Fibroblast of upper back skin (primary cell): ENCODE measurements at places on chromosomes 16 and 17.

- no peak for DNase-seq
These were observed 50.3 kb downstream of the LCMT1 start for GRCh38 chr16:25161753-25162367.

DNA sequence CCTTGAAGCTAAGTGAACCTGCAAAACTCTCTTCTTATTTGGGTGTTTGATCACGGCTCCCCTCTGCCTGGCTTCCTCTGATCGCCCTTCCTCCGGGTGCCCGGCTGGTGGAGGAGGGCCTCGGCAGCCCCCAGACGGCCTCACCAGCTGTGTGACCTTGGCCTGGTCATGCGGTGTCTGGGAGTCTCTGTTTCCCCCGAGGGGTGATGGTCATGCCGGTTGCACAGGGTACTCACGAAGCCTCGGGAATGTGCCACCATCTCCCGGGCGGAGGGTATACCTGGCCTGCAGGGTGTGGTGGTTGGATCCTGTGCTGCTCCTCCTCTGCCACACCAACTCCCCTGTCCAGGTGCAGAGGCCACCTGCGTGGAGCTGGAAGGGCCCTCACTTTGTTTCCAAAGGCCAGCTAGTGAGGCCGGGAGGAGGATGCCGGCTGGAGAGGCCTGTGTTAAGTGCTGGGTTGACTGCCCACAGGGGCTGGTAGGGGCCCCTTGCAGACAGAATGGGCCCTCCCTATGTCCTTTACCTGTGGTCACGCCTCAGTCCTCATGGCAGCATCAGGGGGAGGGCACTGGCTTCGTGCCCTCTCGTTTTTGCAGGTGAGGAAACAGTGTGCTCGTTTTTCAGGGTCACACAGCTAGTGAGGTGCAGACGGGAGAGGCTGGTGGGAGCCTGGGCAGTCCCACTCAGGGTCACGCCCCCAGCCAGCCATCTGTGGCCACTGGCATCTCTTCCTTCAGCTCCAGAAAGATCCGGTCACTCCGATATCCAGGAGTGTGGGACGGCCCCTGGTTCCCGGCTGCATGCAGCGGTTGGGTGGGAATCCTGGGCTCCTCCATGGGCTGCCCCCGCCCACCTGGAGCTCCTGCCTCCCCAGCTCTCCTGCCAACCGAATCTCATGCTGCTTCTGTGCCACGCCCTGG is 148.5 kb upstream of the GSE1 start:
- DNase-seq, result no peak

GRCh38 chr16:85057212-85057889 is 29.8 kb downstream of the KIAA0513 start:
- no peak for DNase-seq

GRCh38 chr16:48232493-48233040 is 11.5 kb upstream of the LONP2 start:
- DNase-seq, result no peak

GRCh38 chr17:21535686-21536375 is 156.5 kb upstream of the KCNJ18 start:
- DNase-seq, result no peak

DNA sequence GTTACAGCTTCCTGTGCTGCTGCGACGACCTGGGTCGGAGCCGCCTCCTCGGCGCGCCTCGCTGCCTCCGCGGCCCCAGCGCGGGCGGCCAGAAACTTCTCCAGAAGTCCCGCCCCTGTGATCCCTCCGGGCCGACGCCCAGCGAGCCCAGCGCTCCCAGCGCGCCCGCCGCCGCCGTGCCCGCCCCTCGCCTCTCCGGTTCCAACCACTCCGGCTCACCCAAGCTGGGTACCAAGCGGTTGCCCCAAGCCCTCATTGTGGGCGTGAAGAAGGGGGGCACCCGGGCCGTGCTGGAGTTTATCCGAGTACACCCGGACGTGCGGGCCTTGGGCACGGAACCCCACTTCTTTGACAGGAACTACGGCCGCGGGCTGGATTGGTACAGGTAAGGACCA is 746 bp downstream of the HS3ST2 start:
- no peak for DNase-seq

DNA sequence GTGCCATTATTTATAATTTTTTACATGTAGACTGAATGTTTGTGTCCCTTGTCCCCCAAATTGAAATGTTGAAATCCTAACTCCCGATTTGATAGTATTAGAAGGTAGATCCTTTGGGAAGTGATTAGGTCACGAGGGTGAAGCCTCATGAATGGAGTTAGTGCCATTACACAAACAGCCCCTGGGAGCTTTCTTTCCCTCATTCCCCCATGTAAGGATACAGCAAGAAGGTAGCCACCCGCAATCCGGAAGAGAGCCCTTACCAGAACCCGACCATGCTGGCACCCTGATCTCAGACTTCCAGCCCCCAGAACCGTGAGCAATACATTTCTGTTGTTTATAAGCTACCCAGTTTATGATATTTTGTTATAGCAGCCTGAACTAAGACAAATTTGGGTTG is 143.2 kb downstream of the NPIPB5 start:
- DNase-seq, result no peak
